ENCODE measurements at places on chromosomes 16 and 17.

DNA sequence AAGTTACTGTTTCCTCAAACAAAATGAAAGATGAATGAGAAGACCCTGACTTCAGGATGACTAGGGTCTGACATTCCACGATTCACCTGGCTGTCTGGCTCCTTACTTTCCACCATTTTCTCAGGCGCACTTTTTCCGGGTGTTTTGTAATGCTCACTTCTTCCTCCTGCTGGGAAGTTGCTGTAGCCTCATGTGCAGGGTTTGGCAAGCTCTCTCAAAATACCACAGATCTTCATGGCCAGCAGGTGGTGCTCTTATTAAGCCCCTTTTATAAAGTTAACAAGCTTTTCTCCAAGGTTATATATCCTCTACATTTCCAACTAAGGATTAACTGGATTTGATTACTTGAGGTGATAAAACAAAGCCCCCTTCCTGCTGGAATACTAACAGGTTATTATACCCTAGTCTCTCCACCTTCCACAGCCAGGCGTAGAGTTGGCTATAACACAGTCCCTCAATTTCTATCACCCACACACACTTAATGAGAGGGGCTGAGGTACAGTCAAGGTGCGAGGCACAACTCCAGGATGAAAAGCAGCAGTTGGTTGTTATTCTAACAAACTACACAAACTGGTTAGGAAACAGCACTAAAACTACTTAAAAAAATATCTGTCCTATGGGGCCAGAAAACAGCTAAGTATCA lies 45.4 kb downstream of the STH start:
- no peaks in the 10 kb centered on the region for H3K4me1 ChIP-seq
- no peaks in the 10 kb centered on the region for H3K27me3 ChIP-seq
- peak overlapping the region; percentile 8 for H3K4me3 ChIP-seq
- DNase-seq = peak; percentile 73

DNA sequence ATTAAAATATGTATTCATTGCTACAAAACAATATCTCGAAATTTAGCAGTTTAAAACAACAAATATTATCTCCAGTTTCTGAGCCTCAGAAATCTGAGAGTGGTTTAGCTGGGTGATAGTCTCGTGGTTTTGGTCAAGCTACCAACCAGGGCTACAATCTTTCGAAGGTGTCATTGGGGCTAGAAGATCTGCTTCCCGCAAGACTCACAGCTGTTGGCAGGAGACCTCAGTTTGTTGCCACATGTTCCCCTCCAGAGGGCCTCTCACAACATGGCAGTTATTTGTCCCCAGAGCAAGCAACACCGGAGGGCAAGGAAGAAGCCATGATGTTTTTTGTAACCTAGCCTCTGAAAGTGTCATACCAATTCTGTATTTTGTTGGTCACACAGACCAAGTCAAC lies 12.0 kb upstream of the BCAS3 start:
- H3K4me3 ChIP-seq = no peak overlapping the region
- H3K27me3 ChIP-seq = no peaks in the 10 kb centered on the region
- H3K27ac ChIP-seq = no peak overlapping the region
- no peaks in the 10 kb centered on the region for H3K36me3 ChIP-seq

- no peaks in the 10 kb centered on the region for H3K36me3 ChIP-seq
- H3K4me1 ChIP-seq = no peaks in the 10 kb centered on the region
- H3K4me3 ChIP-seq = no peak overlapping the region
These were observed 87.5 kb upstream of the WSB1 start for GRCh38 chr17:27206447-27206846.

DNA sequence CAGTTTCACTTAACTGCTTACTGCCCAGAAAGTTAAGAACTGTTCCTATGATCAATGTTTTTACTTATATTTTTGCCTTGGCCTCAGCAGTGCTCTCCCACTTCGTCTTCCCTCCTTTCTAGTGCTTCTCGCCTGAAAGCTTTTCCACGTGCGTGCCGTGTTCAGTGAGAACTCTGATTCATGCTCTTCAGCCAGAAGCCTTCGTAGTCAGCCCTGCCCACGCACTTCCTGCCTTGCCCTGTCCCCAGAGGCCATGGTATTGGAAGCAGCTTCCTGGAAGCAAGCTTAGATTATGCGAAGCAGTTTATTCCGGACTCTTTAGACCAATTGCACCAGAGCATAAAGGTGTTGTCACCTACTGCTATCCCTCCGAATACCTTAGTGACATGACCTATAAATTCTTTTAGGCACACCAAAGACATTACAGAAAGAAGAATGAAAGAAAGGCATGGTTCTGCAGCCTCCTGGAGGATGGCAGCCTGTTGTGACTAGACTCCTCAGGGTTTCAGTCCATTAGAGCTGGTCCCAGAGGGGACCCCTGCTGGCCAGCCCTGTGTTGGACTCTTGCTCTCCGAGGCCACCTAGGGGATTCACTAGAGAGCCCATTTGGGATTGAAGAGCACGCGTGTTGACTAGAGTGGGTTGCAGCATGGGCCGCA lies 105.2 kb downstream of the RPTOR start:
- no peak overlapping the region for H3K27ac ChIP-seq
- H3K4me1 ChIP-seq = peaks cover 4% of the 10 kb centered on the region
- no peak overlapping the region for H3K4me3 ChIP-seq
- H3K36me3 ChIP-seq = no peaks in the 10 kb centered on the region

- no peaks in the 10 kb centered on the region for H3K27me3 ChIP-seq
- H3K4me1 ChIP-seq = no peaks in the 10 kb centered on the region
- H3K36me3 ChIP-seq = no peaks in the 10 kb centered on the region
These were observed 251.5 kb downstream of the KATNIP start for GRCh38 chr16:27801289-27801945.

DNA sequence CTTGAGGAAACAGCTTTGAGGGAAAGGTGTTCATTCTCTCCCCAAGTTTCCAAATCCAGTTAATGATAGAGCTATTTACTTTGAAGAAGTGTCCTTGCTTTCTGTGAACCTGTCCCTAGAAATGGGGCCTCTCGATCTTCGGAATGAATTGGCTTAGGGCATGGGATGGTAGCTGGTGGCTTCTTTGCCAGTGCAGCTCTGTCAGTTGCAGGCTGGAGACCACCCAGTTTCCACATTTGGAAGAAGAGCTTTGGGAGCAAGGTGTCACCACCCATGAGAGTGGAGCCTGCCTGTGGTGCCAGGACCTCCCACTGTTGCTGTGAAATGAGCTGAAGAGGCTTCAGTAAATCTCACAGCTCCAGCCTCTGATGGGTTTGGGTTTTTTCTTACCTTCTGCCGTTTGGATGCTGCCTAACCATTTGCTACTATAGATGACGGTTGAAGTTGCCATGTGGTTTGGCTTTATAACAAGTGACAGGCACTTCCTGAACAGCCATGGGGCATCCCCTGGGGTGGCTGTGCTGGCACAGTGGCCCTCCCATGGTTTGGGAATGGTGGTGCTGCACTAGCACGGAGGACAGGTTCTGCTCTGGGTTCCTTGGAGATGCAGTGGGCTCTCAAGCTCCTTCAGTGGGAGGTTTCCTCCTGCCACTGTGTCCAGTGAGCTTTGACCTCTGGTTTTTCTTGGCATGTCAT lies 19.5 kb upstream of the SLC5A10 start:
- H3K36me3 ChIP-seq = peaks cover 38% of the 10 kb centered on the region
- no peaks in the 10 kb centered on the region for H3K27me3 ChIP-seq
- no peak overlapping the region for H3K27ac ChIP-seq
- H3K4me1 ChIP-seq = no peaks in the 10 kb centered on the region

GRCh38 chr16:56793492-56793891 lies 63.6 kb downstream of the NUP93 start:
- no peaks in the 10 kb centered on the region for H3K36me3 ChIP-seq
- no peak for DNase-seq
- no peaks in the 10 kb centered on the region for H3K27me3 ChIP-seq
- H3K27ac ChIP-seq = no peak overlapping the region
- H3K4me1 ChIP-seq = no peaks in the 10 kb centered on the region

GRCh38 chr17:39238311-39238972 lies 12.7 kb upstream of the STAC2 start:
- no peaks in the 10 kb centered on the region for H3K27me3 ChIP-seq
- H3K36me3 ChIP-seq = no peaks in the 10 kb centered on the region
- peak; percentile 62 for DNase-seq
- H3K4me1 ChIP-seq = peaks cover 10% of the 10 kb centered on the region
- H3K27ac ChIP-seq = no peak overlapping the region

DNA sequence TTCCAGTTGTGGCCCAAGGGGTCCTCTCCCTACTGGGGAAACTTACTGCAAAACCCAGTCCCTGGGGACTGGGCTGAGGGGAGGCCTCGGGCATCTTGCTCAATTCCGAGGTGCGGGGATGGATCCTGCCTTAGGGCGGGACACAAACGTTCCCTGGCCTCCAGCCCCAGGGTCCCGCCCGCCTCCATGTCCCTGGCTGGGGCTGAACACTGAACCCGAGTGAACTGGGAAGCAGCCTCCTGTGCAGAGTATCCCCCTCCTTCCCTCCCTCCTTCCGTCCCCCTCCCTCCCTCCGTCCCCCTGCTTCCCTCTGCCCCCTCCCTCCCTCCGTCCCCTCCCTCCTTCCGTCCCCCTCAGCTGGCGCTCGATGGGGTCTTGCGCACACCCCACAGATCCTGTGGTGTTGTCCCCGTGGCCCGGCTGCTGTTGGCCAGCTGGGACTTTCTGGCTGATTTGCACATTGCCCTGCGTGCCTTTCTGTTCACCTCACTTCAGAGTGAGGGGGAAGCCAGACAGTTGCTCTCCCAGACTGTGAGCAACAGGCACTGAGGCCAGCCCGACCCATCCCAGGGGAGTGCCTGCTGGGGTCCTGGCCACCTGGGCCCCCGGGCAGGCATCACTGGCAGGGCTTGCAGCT lies 5.5 kb downstream of the TRAF7 start:
- H3K4me1 ChIP-seq = peaks cover 40% of the 10 kb centered on the region
- DNase-seq = peak; percentile 50
- peaks cover under 1% of the 10 kb centered on the region for H3K36me3 ChIP-seq
- H3K27ac ChIP-seq = peak overlapping the region; percentile 46

DNA sequence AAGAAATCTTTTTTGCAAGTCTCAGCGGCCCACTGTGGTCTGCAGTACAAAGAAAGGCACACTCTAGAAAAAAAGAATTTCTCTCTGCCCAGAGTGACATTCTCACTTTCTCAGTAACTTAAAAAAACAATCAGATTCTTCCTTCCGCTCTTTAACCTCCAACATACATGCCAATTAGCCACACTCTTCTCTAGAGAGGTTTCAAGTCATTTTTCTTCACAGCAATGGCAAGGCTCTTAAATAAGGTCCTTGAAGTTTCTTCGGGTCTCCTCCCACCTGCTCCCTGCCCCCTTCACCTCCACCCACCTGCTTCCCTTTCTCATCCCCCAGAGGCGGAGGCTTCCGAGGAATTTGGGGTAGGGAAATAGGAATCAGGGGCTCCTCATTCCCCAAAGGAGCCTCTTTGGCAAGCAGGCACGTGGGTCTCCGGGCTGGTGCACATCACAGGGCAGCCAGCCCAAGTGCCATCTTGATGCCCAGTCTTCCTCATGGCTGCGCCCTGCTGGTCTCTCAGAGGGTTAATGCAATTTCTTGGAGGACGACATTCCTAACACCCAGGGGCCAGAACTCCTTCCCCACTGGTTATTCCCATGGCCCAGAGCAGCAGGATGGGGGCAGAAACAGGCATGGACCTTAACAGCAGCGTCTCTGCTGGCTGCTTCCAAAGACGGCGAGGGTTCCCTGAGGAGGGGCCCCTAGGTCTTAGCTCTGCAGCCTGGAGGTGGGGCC lies 855 bp upstream of the MEOX1 start:
- no peaks in the 10 kb centered on the region for H3K36me3 ChIP-seq
- H3K27me3 ChIP-seq = no peaks in the 10 kb centered on the region

GRCh38 chr16:22659933-22660332 lies 149.2 kb downstream of the NPIPB5 start:
- no peaks in the 10 kb centered on the region for H3K27me3 ChIP-seq
- no peaks in the 10 kb centered on the region for H3K4me1 ChIP-seq
- no peak overlapping the region for H3K4me3 ChIP-seq
- no peaks in the 10 kb centered on the region for H3K36me3 ChIP-seq
- no peak overlapping the region for H3K27ac ChIP-seq
- no peak for DNase-seq

- no peak overlapping the region for H3K4me3 ChIP-seq
- no peak for DNase-seq
- no peaks in the 10 kb centered on the region for H3K4me1 ChIP-seq
- H3K27ac ChIP-seq = no peak overlapping the region
- no peaks in the 10 kb centered on the region for H3K27me3 ChIP-seq
These were observed 68.3 kb downstream of the GTF3C1 start for GRCh38 chr16:27481282-27481934.

DNA sequence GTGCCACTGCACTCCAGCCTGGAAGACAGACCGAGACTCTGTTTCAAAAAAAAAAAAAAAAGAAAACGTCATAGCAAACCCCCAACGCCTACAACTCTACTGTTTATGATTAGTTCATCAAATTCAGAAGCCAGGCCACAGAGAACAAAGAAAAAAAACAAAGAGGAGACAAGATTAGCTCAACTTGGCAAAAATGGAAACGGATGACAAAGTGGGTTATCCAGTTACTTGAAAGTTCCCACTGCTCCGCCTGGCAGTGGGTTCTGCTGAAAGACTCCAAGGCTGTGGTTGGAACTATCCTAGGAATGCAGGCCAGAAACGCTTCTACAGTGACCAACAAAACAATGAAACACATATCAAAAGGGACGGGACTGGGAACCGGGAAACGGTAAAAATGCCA lies 53.1 kb downstream of the MRM3 start:
- H3K4me3 ChIP-seq = no peak overlapping the region
- no peak for DNase-seq
- H3K4me1 ChIP-seq = no peaks in the 10 kb centered on the region
- H3K27me3 ChIP-seq = no peaks in the 10 kb centered on the region
- no peak overlapping the region for H3K27ac ChIP-seq

DNA sequence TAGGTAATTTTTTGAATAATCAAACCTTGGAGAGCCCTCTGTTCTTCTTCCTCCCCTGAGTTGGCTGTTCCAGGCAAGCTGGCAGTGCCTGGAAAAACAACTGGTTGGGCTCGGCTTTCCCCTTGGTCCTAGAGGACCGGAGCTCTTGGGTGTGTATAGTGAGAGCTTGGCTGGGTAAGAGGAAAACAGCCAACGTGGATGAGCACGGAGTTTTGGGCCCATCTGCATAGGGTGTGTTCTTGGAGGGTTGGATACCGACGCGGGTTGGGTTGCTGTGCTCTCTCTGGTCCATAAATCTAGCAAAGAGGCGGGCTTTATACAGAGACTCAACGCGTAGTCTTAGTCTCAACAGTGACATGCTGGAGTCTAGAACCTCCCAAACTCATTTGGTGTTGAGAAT lies 23.2 kb downstream of the ITGB3 start:
- no peaks in the 10 kb centered on the region for H3K36me3 ChIP-seq
- no peaks in the 10 kb centered on the region for H3K27me3 ChIP-seq
- peak overlapping the region; percentile 89 for H3K27ac ChIP-seq
- H3K4me3 ChIP-seq = no peak overlapping the region
- peaks cover 76% of the 10 kb centered on the region for H3K4me1 ChIP-seq

- peaks cover 34% of the 10 kb centered on the region for H3K4me1 ChIP-seq
- H3K27ac ChIP-seq = peak overlapping the region; percentile 27
- no peak for DNase-seq
- no peak overlapping the region for H3K4me3 ChIP-seq
- H3K27me3 ChIP-seq = no peaks in the 10 kb centered on the region
These were observed 38.7 kb downstream of the TIMM22 start for GRCh38 chr17:1035546-1036170.

All from heart left ventricle (tissue), 16 donors.